ENCODE measurements at places on chromosomes 16 and 17. TPM values are rescaled to one million over a fixed set of nuclear protein-coding genes. Genes with fewer than 3 reads are reported as not detected.

LRRC75A gene
- total RNA-seq = 1.2 TPM

SLFN12 gene
- 35.2 TPM for total RNA-seq

GRCh38 chr16:57863434-57864160 lies 61.3 kb upstream of the KIFC3 start:
- peak; percentile 42 for DNase-seq

DNA sequence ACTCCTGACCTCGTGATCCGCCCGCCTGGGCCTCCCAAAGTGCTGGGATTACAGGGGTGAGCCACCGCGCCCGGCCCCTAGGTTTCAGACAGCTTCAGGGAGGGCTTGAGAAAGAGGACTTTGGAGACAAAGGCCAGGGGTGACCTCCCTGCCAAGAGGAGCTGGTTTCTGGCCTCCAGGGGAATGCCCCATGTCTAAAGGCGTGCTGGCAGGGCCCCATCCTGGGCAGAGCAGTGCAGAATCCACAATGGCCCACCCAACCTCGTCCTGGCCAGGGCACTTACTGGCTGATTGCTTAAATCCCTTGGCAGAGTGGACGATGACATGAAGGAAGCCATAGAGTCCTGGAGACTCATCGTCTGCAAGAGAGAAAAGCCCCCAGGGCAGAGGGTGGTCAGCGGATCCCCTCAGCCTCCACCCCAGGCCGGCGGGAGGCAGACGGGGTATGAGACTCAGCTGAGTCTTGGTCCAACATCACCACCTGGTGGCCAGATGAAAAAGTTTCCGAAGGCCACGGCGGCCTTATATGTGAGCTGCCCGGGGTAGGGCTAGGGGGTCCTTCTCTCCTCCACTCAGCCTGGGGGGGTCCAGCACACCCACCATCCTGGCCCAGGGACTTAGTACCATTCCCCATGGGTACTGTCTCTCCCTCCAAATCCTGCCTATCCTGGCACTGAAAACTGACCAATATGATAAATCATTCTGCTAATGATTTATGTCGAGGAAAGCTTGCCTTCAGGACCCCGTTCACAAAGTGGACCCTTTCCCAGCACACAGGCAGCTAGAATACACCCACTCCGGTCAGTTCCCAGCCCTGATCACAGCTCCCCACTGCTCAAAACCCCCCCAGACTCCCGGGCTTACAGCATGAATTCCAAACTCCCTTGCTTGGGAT lies 59.1 kb downstream of the TIMM22 start:
- no peak for DNase-seq

- DNase-seq = no peak
These were observed 2266.5 kb downstream of the TP53TG3F start for GRCh38 chr16:35725949-35726348.

KRTAP9-8 gene
- total RNA-seq = not detected

DNA sequence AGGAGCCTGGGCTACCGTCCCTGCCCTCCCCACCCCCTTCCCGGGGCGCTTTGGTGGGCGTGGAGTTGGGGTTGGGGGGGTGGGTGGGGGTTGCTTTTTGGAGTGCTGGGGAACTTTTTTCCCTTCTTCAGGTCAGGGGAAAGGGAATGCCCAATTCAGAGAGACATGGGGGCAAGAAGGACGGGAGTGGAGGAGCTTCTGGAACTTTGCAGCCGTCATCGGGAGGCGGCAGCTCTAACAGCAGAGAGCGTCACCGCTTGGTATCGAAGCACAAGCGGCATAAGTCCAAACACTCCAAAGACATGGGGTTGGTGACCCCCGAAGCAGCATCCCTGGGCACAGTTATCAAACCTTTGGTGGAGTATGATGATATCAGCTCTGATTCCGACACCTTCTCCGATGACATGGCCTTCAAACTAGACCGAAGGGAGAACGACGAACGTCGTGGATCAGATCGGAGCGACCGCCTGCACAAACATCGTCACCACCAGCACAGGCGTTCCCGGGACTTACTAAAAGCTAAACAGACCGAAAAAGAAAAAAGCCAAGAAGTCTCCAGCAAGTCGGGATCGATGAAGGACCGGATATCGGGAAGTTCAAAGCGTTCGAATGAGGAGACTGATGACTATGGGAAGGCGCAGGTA lies 762 bp downstream of the CDK12 start:
- no peak for DNase-seq

GDPD1 gene
- total RNA-seq = 0.26 TPM

GRCh38 chr16:84104231-84104630 lies 12.5 kb downstream of the MBTPS1 start:
- DNase-seq = no peak

KRTAP16-1 gene
- total RNA-seq = not detected

DNA sequence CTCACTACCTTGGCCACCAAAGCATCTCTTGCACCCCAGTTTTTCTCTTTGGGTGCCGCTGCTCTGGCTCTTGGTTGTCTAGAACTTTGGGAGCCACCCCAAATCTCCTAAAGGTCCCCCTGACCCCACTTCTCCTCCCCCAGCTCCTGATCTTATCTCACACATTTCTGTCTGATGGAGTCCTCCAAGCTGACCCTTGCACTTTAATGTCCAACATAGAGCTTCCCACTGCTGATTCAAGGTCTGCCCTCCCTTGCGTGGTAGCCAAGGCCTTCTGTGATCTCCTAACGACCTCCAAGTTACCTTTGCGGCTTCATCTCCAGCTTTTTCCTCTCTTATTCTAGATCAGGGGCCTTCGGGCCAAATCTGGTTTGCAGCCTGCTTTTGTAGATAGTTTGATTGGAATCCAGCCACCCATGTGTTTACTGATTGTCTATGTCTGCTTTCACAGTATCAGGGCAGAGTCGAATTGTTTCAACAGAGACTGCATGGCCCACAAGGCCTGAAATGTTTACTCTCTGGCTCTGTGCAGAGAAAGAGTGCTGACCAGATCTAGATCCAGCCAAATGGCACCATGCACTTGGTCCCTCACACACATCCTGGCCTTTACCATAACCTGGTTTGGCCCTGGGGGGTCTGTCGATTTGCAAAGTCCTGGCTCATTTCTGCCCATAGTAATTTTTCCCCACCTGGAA lies 168.6 kb downstream of the HAPSTR1 start:
- DNase-seq = no peak

GRCh38 chr16:867421-868385 lies 67.2 kb upstream of the GNG13 start:
- no peak for DNase-seq

CDH3 gene
- total RNA-seq = 16.7 TPM

- no peak for DNase-seq
These were observed 209.1 kb downstream of the SPECC1 start for GRCh38 chr17:20218272-20218671.

- DNase-seq = no peak
These were observed 7.8 kb upstream of the C17orf99 start for GRCh38 chr17:78138204-78139060.

- no peak for DNase-seq
These were observed 1.9 kb downstream of the PNMT start for GRCh38 chr17:39669897-39670735.

- DNase-seq = no peak
These were observed 13.1 kb upstream of the ACE start for GRCh38 chr17:63463771-63464170.

- no peak for DNase-seq
These were observed 1.3 kb downstream of the C17orf67 start for GRCh38 chr17:56832446-56832845.

ACSM3 gene
- total RNA-seq = 0.44 TPM

RPS15A gene
- total RNA-seq = 1,366 TPM

DNA sequence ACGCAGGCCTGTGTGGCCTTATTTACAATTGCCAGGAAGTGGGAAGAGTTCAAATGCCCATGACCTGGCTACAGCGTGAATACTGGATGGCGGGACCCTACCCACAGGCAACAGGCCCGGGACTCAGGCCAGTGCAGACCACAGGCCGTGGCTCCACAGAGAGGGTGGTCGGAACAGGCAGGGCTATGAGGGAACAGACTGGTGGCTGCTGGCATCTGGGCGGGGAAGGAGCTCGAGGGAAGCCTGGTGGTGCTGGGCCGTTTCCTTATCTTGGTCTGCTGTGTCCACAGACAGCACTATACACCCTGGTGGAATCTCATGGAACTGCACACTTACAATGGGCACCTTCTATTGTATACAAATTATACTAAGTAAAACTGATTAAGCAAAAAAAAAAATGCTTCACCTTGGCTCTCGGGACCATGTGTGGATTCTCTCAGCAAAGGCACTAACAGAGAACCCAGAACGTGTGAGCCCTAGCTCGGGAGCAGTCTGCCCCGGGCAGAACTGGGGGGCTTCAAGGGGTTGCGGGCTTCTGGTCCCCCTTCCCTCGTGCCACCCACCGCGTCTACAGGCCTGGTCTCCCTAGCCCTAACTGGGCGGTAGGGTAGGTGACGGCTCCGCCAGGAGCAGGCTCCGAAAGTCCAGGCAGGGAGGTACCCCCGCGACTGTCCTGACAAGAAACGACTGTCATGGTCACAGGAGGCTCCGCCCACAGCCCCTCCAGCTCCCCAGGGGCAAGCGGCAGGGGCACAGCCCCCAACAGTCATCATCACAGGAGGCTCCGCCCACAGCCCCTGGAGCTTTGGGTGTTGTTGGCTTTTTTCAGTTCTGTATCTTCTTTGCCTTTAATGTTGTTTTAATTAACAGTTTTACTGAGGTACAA lies 21.8 kb downstream of the CEP131 start:
- peak; percentile 7 for DNase-seq

DNA sequence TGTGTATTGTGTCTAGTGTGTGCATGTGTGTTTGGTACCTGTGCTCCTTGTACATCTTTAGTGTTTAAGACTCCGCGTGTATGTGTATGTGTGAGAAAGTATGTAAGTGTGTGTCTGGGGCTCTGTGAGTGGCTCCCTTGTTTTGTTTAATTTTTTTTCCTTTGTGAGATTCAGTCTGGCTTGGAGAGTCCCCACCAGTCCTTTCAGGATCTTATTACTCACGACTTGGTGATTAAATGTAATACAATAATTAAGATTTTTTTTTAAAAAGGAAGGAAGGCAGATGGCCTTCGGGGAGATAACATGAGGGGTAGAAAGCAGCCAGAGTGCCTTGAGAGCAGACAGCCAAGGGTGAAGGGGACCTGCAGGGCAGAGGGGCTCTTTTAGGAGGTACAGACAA lies 33.9 kb downstream of the FZD2 start:
- no peak for DNase-seq

- DNase-seq = no peak
These were observed 147.8 kb downstream of the SPECC1 start for GRCh38 chr17:20157001-20157310.

KRT36 gene
- not detected for total RNA-seq

GRCh38 chr16:50121278-50121677 lies 31.8 kb upstream of the TENT4B start:
- DNase-seq = no peak

DNA sequence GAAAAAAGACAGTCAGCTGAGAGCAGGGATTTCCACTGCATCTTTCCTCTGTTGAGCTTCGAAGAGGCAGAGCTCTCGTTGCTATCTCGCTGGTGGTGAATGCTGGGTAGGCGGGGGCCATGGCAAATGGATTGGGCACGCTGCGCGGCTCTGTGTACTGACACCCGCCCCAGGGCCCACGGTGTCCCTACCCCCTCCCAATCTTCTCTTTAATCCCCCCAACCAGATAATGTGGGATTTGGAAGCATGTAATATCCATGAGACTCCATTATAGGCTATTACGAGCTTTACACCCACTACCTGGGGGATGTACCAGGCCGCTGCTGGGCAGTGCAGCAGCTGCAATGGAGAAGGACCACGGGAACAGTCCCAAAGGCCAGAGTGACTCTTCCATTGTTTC lies 8.3 kb downstream of the PIPOX start:
- DNase-seq = no peak

ITGA3 gene
- total RNA-seq = 439 TPM

USP22 gene
- 224 TPM for total RNA-seq

- no peak for DNase-seq
These were observed 446 bp upstream of the COQ7 start for GRCh38 chr16:19066988-19067348.

GRCh38 chr17:29347831-29348629 lies 42.1 kb upstream of the TAOK1 start:
- DNase-seq = no peak

DNA sequence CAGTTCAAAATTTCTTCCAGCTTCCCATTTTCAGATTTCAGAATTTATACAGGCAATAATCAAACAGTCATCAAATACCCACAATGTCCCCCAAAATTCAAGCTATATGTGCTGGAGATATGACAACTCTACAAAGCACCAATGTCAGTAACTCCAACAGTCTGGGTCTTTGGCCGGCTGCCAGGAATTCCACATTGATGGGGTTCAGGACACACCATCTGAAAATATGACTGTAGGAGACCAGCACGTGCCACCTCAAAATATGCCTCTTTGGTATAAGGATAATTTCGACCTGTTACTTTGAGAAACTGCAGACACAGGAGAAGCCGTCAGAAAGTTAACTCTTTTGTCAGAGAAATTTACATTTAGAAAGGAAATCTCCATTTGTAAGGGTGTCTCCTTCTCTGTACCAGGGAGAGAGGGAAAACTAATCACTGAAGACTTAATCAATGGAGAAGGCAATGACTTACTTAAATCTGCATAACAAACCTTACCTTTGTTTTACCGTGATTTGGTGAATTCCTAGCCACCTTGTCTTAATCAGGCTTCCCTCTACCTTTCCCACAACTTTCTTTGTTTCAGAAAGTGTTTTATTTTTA lies 594.3 kb upstream of the CDH5 start:
- DNase-seq = no peak

- no peak for DNase-seq
These were observed 7.3 kb downstream of the ST6GALNAC2 start for GRCh38 chr17:76578376-76578775.

- no peak for DNase-seq
These were observed 8.5 kb downstream of the TXNDC11 start for GRCh38 chr16:11734025-11734652.

- DNase-seq = no peak
These were observed 111.7 kb downstream of the NLK start for GRCh38 chr17:28154214-28154613.

MYOCD gene
- total RNA-seq = not detected

PERCC1 gene
- not detected for total RNA-seq

GRCh38 chr17:10177913-10178505 lies 20.4 kb downstream of the GAS7 start:
- no peak for DNase-seq

DNA sequence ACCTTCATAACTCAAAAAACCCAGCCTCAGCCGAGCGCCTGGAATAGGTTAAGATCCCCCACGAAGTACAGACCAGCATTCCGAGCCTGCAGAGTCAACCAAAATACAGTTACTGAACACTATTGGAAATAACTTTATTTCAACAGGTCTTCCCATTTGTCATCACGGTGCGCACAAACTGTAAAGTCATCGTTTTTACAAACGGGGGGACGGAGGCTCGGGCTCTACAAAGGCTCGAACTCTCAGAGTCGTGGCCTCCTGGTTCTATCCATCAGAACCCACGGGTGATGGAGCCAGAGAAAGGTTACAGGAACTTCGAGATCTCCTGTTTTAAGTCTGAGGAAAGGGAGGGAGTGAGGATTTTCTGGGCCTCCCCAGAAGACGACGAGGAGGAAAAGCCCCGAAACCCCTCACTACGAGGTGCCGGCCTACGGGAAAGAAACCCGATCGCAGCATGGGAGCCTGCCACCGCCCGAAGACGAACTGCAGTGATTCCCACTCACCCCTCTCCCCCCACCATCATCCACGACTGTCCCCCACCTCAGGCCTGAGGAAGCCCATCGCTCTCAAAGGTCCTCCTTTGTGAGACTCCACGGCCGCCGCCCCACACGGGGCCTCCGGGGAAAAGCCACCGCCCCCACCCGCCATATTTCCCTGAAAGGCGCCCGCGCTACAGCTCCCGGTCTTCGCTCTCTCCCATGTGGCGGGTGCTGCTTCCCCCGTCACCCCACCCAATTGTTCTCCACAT lies 917 bp downstream of the YWHAE start:
- DNase-seq = no peak

- no peak for DNase-seq
These were observed 4.4 kb upstream of the MFAP4 start for GRCh38 chr17:19391432-19391831.

IGFALS gene
- total RNA-seq = 0.10 TPM
